ENCODE measurements at places on chromosomes 4 and X.

DNA sequence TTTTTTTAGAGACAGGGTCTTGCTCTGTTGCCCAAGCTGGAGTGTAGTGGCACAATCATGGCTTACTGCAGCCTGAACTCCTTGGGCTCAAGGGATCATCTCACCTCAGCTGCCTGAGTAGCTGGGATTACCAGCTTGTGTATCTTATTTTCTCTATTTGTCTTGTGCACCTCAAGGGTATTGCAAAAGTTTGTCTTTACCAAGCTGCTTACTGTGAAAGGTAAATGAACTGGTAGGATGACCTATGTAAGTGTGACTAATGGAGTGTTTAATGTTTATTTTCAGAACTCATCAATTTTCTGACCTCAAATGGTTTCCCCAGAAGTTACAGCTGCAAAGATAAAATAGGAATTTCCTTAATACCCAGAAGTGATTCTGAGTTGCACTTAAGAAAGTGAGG lies 5.3 kb upstream of the FGA start:
- DNase-seq, result no peak

DNA sequence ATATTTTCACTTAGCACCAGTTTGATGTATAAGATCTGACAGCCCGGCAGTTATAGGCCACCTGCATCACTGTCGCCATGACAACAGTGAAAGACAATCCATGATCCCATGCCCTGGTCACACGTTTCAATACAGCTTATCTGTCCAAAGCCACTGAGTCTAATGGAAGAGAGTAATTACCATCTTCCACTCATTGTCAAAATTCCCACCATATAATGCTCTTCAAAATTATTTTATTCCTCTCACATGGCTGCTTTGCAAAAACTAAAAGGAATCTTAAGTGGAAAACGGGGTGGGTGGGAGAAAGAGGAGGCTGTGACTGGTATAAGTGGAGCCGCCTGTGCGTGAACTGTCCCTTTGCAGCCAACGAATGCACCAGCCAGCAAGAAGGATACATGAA lies 44.2 kb downstream of the MAML3 start:
- DNase-seq, result no peak

DNA sequence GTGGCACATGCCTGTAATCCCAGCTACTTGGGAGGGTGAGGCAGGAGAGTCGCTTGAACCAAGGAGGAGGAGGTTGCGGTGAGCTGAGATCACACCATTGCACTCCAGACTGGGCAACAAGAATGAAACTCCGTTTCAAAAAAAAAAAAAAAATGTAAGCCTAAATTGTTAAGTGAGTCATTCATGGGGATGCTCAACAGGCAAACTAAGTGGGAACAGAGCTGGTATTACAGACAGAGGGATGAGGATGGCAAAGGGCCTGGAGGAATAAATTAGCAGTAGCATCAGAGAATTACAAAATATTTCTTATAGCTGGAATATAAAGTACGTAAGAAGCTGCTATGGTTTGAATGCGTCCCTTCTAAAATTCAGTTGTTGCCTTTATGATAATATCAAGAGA lies 43.4 kb upstream of the OGT start:
- DNase-seq, result no peak

DNA sequence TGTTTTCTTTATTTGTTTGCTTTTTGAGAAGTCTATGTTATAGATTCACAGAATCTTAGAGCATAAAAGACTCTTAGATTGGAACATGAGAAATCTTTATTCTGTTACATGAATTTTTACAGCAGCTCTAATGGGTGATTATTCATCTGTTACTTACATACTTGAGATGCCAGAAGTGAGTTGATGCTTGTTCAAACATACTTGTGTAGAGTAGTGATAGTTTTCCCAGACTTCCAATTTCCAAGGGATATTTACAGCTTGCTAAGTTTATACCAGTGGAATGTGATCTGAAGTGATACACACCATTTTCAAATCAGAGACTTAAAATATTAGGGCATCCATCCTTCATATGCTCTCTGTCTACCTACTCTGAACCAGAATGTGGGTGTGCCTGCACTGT lies 252.9 kb upstream of the SMIM31 start:
- no peak for DNase-seq

DNA sequence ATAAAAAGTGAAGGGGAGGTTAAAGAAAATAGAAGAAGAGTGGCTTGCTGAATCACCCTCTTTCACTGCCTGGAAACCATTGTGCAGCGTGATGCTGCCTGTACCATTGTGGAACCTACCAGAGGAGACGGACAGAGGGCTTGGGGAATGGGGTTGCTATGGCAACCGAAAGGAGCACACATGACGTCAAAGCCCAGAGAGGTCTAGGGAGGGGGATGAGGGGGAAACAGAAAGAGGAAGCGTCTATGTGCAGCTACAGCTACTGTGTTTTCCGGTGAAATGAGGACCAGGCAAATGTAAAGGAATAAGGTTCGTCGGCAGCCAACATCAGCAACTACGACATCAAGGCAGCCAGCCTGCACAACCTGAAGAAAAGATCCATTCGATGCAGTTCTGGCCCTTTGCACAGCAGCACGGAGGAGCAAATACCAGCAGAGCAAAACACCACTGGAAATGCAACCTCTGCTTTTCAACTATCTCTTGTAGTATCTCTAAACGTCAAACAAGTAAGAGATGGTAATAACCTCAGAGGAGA lies at the start of gene MAPK10:
MAPK10 (minus strand) TSS at position 110 of the 535 bp plus-strand sequence.
- DNase-seq, result no peak

GRCh38 chrX:101287402-101287801 lies 3.7 kb downstream of the TAF7L start:
- no peak for DNase-seq

DNA sequence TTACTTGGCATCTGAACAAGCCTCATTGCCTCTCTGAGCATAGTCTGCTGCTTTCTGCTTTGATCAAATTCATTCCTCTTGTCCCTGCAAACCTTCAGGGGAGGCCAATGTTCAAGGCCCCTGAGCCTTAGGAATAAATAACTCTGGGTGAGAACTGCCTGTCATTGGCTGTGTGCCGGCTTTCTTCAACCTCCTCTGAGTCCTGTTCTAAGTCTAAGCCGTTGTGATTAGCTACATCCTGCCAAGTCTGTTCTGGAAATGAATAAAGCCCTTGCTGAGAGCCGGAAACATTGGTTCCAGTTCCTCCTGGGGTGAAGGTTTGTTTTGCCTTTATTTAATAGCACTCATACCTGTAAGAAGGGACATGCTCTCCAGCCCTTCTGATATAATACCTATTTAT lies 13.8 kb downstream of the RNF4 start:
- no peak for DNase-seq

- DNase-seq, result no peak
Measured at GRCh38 chr4:151874328-151874727, 113.5 kb upstream of the GATB start.

DNA sequence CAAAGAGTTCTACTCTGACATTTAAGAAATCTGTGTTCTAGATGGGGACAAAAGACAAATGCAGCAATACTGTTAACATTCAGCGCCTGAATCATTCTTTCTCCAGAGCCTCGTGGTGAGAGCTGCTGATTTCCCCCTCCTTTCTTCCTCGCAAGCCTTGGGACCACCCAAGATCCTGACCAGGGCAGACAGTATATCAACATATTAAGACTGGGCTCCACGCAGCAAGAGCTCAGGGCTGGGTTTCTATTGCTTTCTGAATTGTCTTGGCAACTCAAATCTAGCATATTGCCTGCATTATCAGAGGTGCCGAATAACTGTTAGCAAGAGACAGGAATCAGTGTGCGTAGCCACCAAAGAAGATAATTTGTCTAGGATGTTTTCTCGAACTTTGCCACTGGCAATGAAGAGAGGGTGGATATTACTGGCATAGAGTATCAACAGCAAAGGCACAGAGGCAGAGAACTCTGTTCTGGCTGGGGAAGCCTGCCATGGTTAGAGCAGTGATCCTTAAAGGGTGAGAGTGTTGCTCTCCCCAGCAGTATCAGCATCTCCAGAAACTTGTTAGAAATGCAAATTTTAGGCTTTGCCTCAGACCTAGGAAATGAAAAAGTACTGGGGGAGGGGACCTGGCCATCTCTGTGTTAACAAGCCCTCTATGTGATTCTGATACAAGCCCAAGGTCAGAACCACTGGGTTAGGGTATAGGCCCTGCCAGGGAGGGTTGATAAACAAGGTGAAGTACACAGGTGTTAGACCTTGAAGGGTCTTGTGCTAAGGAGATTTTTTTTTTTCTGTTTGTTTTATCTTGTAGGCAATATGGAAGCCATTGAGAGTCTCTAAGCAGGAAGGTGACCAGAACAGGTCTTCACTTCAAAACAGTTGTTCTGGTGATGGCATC lies 46.2 kb upstream of the MID1IP1 start:
- no peak for DNase-seq

GRCh38 chr4:174402470-174403176 lies 118.9 kb downstream of the CEP44 start:
- no peak for DNase-seq

DNA sequence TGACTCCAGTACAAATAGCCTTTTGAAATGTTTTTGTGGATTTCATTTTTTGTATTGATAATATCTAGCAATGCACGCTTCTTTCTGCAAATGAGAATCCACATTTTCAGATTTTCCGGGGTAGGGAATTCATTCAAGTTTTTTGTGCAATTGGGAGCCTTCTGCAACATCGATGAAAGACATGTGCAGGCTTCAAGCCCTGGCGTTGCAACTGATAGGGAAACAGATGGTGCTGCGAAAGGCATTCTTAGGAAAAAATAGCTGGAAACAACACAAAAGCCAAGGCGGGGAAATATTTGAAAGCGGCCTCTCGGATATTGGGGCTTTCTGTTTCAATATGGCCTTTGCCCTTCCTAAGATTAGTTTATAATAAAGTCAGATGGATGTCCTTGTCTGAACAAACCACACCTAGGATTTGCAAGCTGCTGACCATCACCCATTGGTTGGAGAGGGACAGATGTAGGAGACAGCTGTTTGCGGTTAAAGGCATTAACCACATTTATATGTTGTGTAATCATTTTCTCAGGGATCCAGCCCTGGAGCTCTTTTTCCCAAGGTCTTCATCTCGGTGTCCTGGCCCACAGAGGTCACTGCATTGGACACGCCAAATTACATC lies 136.5 kb downstream of the PRKX start:
- no peak for DNase-seq
